ENCODE measurements at places on chromosomes 16 and 17.

DNA sequence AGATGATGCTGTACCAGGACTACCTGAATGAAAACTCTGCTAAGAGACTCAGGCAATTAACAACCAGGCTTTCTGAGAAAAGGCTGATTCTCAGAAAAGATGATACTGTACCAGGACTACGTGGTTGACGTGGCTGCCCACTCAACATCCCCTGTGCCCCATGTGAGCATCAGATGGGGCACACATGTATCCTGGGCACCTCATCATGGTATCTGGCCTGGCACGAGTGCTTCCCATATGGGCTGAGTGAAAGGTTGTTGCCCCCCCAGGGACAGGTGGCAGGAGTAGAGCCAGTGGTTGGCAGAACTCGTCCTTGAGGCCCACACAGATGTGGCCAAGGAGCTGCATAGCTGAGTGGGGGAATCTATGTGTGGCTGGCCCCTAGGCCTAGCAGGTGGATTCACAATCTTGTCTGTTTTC lies 3.5 kb upstream of the CES4A start:
- DNase-seq = no peak

- DNase-seq = no peak
Measured at GRCh38 chr17:38584350-38584925, 21.3 kb downstream of the SRCIN1 start.

GRCh38 chr17:56960596-56961538 lies at the start of gene COIL:
COIL (minus strand) TSS chr17:56961050; CDS start chr17:56961019, 31 bp downstream.
- DNase-seq = peak; percentile 92

DNA sequence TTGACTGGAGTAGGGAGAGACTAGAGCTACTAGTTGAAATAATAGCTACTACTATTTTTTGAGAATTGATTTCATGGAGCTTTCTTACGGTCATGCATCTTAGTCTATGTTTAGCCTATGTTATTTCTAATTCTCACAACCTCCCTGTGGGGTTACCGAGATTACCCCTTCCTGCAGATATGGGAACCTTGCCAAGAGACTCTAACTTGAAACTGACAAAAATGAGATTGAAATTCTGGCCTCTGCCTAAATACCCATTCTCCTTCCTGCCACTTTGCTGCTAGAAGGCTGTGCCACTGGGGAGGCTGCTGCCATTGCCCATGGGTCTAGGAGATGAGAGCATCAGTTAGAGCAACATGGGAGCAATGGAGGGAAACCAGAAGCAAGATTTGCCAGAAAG lies 410.3 kb downstream of the CDH13 start:
- no peak for DNase-seq

DNA sequence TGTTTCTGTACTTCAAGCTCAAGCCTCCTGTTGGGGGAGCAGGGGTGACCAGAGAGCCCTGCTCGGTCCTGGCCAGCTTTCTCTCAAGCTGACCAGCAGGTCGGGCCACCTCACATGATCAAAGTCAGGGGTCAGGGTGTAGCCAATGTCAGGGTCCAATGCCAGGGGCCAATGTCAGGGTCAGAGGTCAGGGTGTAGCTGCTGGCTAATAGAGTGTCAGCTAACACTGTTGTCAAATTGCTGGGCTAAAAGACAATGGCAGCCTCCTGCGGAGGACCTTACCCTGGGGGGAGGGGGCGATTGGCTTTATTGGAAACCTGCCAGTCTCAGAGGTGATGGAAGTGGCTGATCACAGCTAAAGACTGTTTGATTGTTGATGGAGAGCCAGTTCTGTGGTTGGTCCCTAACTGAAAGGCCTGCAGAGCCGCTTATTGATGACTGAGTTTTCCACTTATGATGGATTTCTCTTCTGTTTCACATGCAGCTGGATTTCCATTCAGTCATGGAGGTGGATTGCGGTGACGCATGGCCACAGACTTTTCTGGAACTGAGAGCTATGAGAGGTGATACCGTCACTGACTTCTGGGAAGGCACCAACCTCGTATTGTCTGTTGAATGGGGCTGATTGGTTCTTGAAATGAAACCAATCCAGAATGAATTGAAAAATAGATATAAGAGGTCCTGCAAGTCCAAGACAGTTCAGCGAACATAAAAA lies 97.4 kb upstream of the ZFHX3 start:
- no peak for DNase-seq

DNA sequence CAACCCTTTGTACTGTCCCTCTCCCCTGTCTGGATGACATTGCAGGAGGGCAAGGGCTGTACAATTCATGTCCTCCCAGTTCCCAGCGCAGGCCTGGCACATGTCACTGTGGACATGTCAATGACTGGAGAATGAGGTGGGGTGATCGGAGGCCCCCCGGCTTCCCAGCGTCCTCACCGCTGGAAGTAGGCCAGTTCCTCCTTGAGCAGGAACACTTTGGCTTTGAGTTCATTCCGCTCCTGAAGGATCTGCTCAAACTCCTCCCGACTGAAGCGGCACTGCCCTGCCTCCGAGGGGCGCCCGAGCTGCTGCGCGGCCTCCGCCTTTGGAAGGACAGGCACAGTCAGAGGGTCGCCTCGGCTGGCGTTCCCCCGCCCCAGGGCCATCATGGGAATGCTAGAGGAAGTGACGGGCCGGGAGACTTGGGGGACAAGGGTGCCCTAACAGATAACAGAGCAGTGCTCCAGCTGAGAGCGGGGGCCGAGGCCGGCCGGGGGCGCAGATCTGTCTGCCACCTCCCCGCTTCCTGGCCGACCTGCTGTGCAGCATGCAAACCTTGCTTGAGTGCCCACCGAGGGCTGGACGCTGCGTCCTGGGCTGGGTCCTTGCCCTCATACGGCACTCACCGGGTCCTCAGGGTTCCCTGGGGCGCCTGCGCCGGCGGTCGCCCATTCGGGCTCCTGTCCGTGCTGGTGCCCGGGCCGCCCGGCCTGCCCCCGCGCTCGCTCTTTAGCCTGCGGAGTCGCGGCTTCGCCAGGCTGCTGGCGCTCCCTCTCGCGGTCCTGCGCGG lies 1.3 kb downstream of the RILP start:
- DNase-seq = no peak

DNA sequence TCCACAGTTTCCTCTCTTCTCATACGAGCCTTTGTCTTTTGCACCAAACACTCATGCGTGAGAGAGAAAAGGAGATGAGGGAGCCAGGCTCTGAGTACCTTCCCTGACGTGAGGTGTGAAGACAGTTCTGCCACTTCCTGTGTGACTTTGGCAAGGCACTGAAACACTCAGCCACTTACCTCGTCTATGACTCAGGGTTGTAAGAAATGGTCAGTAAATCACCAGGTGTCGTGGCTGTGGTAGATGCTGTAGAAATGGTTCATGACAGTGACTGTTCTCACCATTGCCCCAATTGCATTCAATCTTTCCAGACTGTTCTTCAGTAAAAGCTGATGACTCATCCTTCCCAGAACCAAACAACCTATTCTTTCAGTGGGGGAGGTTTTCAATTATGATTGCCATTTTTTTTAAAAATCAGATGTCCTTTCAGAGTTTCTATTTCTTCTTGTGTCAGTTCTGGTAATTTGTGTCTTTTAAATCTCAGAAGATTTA lies 49.2 kb upstream of the CBFA2T3 start:
- DNase-seq = no peak
